ENCODE measurements at places on chromosomes 3 and 15. TPM values are rescaled to one million over a fixed set of nuclear protein-coding genes. Genes with fewer than 3 reads are reported as not detected.

DNA sequence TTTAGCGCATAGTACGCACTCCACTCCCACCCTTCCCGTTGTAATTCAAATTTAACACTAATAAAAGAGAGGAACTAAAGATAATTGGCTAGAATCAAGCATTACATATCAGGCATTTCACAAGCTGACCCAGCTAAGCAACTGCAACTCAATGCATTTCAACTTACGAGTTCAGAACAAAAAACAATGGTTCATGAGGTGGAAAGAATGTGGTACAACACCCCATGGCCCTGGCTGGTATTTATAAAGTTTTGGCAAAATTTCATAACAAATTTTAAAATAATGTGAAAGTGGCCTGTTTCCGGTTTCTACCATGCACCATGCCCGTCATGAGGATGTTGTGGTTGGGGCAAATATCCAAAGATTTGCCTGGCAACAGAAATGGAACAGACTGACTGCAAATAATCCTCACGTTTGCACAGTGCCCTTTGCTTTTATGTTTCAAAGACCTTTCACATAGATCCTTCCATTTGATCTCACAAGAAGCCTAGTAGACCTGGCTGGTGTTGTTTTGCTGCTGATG, 455.3 kb upstream of the NR2F2 start:
- no peak for ATAC-seq

- no peak for ATAC-seq
Measured at GRCh38 chr3:148036331-148036876, 627.2 kb downstream of the ZIC1 start.

GRCh38 chr3:72675243-72675642, 173.0 kb downstream of the SHQ1 start:
- no peak for ATAC-seq

DNA sequence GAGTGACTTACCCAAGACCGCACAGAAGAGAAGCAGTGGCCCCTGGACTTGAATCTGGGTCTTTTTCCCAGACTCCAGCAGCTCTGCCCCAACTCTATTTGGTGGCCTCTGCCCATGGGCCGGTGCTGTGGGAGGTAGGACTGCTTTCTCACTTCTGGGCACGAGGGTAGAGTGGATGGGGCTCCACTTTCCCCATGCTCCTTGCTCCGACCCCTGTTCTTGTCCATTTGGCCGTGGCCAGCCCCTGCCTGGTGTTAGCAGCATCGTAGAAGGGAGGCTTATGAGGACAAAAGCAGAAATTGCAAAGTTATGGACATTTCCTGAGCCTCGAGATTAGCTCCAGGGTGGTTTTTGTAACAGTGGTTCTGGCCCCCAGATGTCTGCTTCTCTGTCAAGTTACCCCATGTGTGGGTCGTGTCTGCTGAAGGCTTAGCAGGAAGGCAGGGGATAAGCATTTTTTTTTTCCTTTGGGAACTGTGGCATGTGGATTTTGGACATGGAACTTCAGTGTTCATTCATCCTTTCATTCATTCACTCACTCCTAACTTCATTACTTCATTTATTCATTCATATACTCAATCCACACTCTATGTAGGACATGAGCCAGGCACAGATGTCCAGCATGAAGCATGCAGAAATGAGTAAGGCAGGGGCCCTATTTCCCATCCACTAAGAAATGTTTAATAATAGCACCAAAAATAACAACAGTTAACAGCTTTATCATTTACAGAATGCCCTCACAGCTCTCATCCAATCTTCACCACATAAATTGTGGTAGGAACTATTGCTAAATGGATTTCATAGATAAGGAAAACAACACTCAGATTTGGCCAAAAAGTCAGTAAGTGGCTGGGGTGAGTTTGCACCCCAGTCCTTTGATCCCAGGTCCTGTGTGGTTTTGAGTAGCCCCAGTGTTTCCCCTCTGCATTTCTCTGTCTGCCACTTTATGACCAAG, 180.5 kb downstream of the OPA1 start:
- ATAC-seq = no peak

- ATAC-seq = no peak
Measured at GRCh38 chr3:15713364-15713763, 84.4 kb downstream of the ANKRD28 start.

GRCh38 chr3:27675287-27675686, 46.8 kb downstream of the EOMES start:
- no peak for ATAC-seq

DNA sequence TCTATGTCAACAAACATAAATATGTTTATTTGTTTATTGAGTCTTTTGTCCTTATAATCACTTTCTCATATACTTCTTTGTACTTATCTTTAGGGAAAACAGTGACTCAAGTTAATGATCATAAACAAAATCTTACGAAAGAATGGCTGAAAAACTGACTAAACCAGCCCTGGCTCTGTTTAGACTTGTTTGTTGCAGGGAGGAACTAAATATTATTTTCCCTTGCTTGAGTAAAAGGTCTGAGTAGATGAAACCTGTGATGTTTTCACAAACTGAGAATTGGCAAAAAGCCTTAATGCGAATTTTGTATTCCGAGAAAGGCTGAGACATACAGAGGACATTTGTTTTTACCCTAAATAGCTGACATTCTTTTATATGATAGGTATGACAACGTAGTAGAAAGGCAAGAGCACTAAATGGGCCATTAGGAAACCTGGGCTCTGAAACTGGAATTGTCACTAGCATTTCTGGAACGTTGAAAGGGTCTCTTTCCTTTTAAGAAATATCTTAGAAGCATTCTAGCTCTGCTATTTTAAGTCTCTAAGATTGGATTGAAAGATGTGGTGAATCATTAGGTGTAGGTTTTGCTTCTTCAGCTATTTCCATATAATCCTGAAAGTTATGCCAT, 18.2 kb upstream of the CLDN16 start:
- no peak for ATAC-seq

GRCh38 chr15:49644364-49644794, 23.5 kb downstream of the DTWD1 start:
- ATAC-seq = no peak

- no peak for ATAC-seq
Measured at GRCh38 chr15:70710714-70711113, 52.6 kb downstream of the UACA start.

- no peak for ATAC-seq
Measured at GRCh38 chr3:180934638-180935037, 22.2 kb downstream of the FXR1 start.

- peak; percentile 46 for ATAC-seq
Measured at GRCh38 chr3:10437272-10437994, 68.0 kb downstream of the ATP2B2 start.

DNA sequence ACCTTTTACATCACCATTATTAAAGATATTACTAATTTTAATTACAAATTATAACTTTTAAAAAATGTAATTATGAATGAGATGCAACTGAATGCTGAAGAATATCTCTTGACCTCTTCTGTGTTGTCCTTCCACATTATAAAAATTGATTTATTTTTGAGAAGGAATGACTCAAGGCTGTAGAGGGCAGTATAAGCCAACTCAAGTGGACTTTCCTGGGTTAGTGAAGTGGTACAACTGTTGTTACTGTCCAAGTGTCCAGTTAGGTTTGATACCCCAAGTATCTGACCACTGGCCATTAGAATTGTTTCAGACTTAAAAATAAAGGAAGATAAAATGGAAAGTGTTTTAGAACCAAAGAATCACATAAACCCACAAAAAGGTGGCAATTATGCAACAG, 51.9 kb downstream of the BBX start:
- ATAC-seq = no peak

DNA sequence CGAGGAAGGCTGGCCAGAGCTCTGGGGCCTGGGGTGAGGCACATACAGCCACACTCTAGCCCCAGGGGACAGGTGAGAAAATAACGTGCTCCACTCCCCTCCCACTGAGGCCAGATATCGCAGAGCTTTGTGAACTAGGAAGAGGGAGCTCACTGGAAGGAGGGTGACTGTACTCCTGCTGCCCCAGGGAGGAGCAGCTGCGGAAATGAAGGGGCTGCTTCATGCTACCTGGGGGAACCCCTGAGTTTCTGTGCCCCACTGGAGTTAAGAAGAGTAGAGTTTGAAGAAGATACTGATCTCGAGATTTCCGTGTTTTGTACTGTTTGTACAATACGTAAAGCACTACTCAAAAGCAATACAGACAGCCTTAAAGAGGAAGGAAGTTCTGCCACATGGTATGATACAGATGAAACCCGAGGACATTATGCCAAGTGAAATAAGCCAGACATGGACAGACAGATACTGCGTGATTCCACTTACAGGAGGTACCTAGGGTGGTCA, 44.6 kb downstream of the CMTM6 start:
- no peak for ATAC-seq

DNA sequence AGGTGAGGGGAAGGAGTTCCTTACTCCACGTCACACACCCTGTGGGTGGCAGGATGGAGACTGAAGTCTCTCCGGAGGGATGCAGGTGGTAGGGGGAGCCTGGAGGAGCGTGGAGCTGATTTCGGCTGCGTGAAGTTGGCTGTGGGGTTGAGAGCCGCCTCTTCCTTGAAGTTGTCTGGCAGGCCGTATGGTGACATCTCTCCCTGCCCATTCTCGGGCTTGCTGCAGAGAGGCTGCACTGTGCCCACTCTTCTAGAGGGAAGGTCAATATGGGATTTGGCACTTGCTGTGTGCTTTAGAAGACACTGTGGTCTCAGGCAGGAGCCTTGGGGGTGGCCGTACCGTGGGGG, 13.4 kb upstream of the FBLN2 start:
- no peak for ATAC-seq

GRCh38 chr3:9399746-9400145, 2.3 kb downstream of the SETD5 start:
- peak; percentile 4 for ATAC-seq

GRCh38 chr15:51861557-51862359, 32.3 kb downstream of the TMOD3 start:
- peak; percentile 24 for ATAC-seq

GRCh38 chr15:77527164-77527778, 105.4 kb downstream of the LINGO1 start:
- ATAC-seq = peak; percentile 76

GRCh38 chr3:150269526-150269925, 138.6 kb upstream of the TSC22D2 start:
- no peak for ATAC-seq

DNA sequence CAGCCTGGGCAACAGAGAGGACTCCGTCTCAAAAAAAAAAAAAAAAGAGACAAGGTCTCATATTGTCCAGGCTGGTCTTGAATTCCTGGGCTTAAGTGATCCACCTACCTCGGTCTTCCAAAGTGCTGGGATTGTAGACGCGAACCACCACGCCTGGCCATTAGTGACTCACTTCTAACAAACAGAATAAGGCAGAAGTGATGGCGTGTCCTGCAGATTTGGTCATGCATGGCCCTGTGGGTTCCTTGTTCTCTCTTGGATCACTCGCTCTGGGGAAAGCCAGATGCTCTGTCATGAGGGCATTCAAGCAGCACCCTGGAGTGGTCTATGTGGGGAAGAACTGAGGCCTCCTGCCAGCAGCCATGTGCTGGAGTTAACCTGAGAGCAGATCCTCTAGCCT, 27.4 kb upstream of the TJP1 start:
- ATAC-seq = no peak

DNA sequence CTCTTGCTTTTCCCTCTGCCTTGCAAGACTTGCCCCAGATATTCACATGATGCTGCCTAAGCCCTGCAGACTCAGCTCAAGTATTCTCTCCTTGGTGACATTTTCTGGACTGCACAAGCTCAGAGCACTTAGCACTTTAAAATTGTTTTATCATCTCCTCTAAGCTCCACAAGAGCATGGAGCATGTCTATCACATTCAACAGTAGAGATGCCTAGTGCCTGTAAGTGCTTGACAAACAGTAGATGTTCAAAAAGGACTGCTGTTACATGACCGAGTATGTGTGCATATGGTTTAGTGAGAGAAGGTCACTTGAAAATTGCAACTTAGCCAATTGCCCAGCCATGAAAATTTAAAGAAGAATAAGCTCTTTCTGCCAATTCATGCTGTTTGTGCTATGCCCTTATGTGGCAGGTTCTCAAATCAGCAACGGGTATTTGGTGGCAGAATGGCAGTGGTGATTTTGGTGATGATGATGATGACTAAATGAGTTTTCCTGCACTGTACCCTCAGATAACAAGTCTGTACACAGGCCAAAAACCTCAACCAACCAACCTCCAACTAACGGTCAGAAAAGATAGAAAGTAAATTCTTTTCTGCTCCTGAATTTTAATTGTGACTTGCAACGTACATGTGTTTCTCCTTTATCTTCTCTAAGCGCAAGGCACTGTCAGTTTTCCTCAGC, 647.2 kb upstream of the UBE2E2 start:
- no peak for ATAC-seq

DNA sequence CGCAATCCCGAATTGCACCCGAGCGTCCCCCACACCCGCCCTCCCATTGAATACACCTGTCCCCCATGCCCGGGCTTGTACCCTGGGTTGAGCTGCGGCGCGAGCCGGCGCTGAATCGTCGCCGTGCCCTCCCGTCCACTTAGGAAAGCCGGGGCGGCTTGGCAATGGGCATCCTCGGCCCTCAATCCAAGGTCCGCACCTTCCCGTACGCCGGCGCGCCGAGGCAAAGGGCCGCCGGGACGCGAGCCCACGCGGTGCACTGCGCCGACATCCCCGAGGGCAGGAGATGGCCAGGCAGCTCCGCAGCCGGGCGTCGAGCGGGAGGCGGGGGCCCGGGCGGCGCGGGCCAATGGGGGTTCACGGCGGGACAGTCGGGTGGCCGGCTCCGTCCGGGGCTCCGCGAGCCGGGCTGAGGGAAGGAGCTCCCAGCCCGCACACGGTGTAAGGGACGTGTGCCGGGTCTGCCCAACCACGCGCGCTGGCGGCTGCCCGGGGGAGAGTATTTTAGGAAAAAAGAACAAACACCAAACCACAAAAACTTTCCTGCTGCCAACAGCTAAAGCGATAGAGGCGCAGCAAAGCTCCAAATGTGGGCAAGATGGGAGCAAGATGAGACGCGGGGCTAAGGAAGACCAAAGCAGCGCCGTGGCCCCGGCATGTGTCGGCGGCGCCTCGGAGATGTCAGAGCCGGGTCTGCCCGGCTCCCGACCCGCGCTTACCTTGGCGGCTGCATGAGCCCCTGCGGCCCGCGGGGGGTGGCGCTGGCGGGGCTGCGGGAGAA, 621 bp downstream of the RGMA start:
- peak; percentile 56 for ATAC-seq

Gene ITIH4
- total RNA-seq = 2.2 TPM

Gene MUC20
- 0.76 TPM for total RNA-seq

Gene AGBL1
- 0.27 TPM for total RNA-seq

Gene GOLGA6A
- total RNA-seq = 2.2 TPM

Gene SPTSSB
- 2.2 TPM for total RNA-seq

Gene BSN
- total RNA-seq = 8.7 TPM
